CD4-positive, alpha-beta T cell treated with Interleukin-12 subunit alpha and Interleukin-12 subunit beta, for 1 hour (primary cell): ENCODE measurements at places on chromosomes 2 and 18.
A peak's percentile ranks its signal among the peaks of the same experiment; 100 is the strongest.

- DNase-seq, result no peak
Observed at GRCh38 chr2:16420421-16420820, 245.2 kb downstream of the CYRIA start.

DNA sequence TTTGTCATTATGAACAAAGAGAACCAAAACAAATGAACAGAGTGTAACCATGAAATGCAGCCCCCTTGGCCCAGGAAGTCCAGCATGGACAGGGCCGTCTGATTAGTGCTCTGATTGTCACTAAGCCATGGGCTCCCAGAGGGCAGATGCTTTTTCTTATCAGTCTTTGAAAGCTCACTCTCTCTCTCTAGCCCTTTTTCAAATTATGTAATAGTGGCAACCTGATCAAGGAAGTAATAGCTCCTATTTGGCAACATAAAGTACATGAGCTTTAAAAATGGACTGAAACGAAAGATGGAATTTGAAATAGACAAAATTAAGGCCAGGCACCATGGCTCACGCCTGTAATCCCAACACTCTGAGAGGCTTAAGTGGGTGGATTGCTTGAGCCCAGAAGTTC, 32.4 kb upstream of the EPG5 start:
- no peak for DNase-seq

DNA sequence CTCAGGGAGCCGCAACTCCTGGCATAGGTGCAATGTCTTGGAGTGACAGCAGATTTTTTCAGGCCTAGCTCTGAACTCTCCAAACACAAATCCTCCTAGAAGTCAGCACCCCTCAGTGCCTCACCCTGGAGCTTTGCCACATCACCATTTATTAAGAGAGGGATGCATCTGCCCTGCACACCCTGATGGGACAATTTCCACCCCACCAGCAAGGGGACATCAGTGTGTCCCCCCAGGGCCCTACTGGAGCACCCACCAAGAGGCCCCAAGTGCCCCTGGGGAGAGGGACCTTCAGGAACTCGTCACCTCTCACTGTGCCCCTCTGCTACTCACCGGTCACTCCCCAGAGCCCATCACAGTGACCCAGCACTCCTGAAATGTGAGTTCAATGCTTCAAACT, 144.7 kb downstream of the NDUFA10 start:
- no peak for DNase-seq

DNA sequence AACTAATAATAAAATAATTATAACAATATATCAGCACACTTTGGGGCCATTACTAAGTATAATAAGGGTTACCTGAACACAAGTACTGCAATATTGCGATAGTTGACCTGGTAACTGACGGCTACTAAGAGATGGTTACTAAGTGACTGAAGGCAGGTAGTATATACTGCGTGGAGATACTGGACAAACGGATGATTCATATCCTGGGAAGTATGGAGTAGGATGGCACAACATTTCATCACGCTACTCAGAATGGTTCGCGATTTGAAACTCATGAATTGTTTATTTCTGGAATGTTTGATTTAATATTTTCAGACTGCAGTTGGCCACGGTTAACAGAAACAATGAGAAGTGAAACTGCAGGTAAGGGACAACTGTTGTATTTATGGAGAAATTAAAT, 39.5 kb upstream of the FLACC1 start:
- no peak for DNase-seq

DNA sequence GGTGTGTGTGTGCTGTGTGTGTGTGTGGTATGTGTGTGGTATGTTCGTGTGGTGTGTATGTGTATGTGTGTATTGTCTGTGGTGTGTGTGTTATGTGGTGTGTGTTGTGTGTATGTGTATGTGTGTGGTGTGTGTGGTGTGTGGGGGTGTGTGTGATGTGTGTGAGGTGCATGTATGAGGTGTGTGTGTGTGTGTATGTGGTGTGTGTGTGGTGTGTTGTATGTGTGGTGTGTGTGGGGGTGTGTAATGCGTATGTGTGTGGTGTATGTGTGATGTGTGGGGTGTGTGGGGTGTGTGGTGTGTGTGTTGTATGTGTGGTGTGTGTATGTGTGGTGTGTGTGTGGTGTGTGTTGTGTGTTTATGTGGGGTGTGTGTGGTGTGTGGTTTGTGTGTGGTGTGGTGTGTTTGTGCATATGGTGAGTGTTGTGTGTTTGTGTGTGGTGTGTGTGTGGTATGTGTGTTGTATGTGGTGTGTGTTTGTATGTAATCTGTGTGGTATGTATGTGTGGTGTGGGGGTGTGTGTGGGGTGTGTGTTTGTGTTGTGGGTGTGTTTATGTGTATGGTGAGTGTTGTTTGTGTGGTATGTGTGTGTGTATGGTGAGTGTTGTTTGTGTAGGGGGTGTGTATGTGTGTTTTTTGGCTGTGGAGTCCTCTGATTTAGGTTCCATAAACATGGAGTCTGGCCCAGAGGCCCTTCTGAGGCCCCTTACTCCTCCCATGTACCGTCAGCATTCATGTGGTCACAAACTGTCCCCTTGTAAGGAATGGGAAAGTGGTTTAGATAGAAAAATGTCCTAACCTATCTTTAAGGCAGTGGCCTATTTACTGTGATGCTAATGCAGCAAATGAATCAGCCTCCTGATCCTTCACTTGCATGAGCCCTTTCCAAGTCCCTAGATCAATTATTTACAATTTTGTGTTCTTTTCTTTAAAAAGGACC, 116.0 kb downstream of the ALPK2 start:
- no peak for DNase-seq

DNA sequence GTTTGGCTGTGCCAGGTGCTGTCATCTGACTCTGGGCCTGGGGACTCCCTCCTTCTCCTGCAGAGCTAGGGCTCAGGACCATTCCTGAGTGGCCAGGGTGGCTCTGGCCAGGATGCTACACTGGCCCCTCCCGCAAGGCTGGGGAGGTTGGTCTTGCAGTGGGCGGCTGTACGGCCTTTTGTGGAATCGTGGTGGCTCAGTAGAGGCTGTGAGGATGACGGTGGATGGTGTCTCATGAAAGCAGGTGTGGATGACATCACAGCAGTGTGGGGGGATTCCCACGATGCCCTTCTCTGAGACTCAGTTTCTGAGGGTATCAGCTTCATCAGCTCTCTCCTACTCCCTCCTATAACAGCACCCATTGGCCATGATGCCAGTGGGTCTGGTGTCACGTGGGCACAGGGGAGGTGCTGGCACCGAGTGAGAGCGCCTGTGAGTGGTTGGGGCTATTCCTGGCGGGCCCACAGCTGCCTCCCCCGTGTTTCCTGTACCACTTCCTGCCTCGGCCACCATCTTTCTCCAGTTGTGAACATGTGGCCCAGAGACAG, 144.2 kb upstream of the HDAC4 start:
- peak; percentile 56 for DNase-seq

GRCh38 chr2:44532031-44532430, 170.3 kb downstream of the CAMKMT start:
- no peak for DNase-seq

DNA sequence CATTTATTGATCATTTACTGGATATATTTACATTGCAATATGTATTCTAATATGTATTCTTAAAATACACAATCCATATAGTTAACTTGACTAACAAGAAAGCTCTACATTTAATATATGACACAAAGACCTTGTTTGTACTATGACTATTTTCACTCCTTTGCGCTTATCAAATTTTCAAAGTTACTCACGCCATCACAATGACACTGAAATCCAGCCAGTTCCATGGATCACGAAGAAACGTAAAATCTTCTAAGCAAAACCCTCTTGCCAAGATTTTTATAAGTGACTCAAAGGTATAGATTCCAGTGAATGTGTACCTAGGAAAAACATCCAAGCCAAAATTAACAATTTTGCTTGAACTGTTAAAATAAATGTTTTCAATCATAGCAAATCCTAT, 39.6 kb downstream of the SCN3A start:
- no peak for DNase-seq

DNA sequence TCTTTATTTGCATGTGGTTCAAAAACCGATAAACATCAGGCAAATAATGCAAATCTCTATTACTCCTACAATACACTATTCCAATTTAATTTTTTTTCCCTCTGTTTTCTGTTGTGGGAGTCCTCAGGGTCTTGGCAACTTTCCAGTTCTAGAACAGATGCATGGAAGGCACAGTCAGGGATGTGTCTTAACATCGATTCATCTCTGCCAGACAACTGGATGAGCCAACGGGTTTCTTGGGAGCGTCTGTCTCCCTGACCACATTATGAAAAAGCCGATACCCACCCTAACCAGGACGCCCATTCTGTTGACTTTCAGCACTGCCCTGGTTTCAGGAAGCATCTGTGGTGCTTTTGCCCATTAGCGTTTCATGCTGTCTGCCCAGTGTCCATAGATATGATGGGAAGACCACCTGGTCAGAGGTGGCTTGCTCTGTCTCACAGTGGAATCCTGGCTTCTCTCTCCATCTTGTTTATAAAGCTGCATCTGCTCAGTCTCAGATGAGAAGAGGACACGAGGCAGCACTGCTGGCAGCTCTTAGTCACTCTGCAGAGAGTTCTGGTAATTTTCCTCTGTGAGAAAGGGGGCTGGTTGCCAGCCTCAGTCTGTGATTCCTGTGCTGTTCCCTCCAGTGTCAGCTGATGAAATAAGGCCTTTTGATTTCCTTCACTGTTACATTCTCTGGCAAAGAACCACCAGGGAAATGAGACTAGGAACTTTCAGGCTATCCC, 57.9 kb upstream of the KCNE4 start:
- DNase-seq, result no peak

GRCh38 chr2:160921386-160921964, 238.8 kb upstream of the TANK start:
- no peak for DNase-seq

- no peak for DNase-seq
Observed at GRCh38 chr18:74183130-74183529, 34.8 kb downstream of the TIMM21 start.

GRCh38 chr2:55720417-55720816, 26.8 kb upstream of the PNPT1 start:
- DNase-seq, result no peak

- DNase-seq, result no peak
Observed at GRCh38 chr2:86556508-86556907, 6.7 kb downstream of the CHMP3 start.

GRCh38 chr2:215772003-215772402, 241.3 kb downstream of the MREG start:
- no peak for DNase-seq

DNA sequence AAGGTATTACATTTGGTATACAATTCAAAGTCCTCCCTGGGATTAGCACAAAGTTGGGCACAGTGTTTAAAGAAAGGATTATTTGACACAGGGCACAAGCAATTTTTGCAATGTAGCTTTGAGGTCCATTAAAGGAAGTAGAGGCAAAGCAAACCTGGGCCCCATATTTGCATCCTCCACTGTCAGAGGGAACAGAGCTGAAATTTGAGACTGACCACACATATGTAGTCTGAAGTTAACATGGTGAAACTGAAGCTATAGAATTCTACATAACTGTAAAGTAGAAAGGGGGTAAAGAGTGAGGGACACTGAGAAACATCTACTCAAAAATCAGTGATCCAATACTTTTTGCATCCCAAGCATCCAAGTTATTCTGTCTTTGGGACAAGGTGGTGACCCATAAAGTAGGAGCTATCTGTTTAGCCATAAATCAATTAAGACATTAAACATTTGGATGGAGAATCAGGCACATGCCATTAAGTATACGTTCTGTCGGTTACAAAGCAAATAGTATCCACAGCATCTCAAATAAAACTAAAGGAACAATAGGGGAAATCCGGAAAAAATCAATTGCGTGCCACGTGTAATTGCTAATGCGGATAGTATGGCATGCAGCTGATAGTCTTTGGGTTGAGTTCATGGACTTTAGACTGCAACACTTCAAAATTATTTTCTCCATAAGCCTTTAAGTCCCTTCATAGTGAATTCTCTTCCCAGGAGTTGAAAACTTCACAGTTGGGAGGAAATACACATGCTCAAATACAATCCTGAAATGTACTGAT, 72.6 kb downstream of the PLEKHM3 start:
- no peak for DNase-seq

DNA sequence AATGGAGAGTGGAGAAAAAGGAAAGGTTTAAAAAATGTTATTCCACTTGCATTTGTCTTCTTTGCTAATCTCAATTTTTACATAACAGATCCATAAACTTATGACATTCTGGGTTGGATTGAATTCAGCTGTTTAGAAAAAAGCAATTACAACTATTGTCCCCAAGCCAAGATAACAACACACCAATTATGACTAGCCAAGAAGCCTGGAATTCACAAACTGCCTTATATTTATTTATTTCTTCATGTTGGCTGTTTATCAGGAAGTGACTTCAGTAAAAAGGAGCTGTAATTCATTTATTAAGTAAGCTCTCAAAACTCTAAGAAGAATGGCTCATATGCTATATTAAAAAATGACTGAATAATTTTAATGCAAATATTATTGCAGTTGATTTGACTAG, 137.4 kb downstream of the CALCRL start:
- no peak for DNase-seq

GRCh38 chr2:118981632-118982031, 39.6 kb downstream of the MARCO start:
- no peak for DNase-seq
